Left renal cortex interstitium (tissue), 4 donors: ENCODE measurements at places on chromosomes 2 and 18.

- DNase-seq, result no peak
These were observed 304.0 kb downstream of the LNPK start for GRCh38 chr2:175698061-175698460.

DNA sequence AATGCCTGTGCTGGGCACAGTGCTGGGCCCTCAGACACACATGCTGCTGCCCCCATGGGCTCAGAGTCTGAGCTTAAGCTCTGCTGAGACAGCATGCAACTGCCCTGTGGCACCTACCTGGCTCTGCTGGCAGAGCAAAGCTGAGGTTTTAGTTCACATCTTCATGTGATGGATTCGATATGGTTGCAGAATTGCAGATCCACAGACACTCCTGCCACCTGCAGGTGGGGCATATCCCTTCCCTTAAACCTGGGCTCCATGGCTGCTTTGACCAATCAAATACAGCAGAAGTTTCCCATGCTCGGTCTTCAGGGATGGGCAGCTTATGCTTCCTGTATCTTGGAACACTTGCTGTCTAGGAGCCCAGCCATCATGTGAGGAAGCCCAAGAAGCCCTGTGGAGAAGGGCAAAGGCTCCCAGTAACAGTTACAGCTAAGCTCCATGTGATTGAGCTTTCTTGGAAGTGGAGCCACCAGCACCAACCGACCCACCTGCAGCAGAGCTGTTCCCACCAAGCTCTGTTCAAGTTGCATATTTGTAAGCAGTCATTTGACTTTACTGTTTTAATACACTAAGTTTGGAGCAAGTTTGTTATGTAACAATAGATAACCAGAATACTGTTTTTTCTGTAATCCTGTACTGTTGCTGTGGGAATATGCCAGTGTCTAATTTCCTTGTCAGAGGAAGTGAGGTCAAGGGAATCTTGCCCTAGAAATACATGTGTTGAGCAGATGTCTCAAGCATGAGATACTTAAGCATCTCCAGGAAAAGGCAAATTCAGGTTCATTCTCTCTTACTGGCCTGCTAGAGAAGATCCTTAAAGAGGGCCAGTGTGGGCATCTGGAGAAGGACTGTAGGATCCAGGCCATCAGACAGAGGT lies 79.3 kb downstream of the SH3RF3 start:
- no peak for DNase-seq

DNA sequence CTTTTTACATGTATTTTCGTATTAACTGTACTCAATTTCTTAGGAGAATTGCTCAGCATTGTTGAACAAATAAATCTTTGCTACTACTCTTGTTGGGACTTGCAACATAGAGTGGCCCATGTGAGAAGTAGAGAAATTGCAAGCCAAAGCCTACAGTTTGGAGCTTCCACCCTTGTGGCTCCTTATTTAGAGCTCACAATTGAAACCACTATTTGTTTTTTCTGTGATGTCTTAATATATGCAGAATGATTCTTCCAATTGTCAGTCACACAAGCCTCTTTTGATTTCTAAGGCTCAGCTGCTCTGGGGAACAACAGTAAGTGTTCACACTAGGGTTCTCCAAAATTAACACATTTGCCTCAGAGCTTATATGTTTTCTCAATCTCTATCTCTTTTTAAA lies 60.2 kb upstream of the GALNT13 start:
- DNase-seq, result no peak

DNA sequence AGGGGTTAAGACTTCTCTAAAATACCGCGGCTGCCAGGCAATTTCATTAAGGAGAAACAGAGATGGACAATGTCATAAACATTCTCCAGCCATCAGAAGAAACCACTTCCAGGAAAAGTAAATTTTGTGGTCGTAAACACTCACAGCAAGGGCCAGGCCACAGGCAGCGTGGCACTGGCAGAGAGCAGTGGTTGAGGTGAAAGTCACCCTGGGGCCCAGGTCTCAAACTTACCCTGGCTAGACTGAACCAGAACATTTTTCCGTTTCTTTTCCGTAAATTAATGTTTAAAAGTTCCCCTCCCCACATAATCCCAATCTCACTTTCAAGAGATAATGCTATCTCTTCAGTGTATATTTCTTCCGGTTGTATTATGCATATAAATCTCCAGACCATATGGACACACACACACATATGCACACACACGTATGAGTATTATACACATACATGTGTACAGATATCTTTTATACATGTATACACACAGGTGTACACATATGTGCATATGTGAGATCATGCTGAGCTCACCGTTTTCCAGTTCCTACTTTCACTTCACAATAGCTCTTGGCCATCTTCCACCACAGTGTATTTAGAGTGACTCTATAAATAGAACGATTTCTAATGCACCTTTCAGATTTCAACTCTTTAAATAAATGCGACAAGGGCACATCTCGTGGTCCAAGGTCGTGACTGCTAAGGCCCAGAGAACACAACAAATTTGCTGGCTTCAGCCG lies 90.1 kb downstream of the MALT1 start:
- no peak for DNase-seq

- DNase-seq, result no peak
These were observed 6.3 kb downstream of the LOXHD1 start for GRCh38 chr18:46650681-46651080.

DNA sequence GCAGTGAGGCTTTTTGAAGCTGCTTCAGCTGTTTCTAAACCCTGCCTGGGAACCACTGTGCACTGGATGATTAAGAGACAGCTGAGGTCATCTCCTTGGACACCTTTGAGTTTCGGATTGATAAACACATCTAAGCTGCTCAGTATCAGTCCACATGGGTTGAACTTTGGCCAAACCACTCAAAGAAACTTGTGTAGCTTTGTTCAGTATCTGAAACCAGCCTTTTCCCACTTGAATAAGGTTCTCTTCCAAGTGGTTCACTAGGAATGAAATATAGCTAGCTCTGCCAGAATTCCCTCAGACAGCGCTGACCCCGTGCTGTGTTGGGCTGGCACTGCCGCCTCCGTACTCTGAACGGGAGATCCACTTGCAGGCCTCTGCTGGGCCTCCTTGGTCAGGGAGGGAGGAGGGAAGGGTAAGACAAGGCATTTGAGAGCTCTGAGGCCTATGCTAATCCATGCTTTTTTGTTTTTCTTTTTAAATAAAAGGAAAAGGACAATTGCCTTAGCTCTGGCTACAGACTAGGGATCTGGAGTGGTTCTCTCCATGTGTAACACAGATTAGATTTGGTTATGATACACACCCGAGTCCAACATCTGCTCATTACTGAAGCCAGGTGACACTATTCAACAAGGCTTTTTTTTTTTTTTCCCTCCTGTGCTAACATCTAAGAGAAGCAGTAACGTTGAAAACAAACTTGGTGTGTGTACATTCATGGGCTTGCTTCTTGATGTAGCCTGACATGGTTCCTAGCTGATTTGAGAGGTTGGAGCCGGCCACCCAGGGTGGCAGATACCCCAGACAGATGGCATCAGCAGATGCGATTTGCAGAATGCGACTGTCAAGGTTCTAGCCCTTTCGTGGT lies 67.7 kb downstream of the NCK2 start:
- no peak for DNase-seq

DNA sequence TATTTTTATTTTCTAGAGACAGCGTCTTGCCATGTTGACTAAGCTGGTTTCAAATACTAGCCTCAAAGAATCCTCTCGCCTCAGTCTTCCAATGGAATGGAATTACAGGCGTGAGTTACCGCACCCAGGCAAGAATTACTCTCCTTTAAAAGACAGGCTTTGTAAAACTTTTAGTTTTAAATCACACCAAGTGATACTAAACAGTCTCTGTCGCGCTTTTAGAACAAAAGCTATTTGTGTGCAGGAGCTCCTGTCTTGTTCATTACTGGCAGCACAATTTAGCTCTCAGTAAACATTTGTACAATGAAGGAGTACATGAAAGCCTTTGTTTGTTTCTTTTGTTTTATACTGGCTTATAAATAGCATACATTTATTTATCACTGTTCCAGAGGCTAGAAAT lies 1719.2 kb upstream of the PIK3C3 start:
- no peak for DNase-seq

DNA sequence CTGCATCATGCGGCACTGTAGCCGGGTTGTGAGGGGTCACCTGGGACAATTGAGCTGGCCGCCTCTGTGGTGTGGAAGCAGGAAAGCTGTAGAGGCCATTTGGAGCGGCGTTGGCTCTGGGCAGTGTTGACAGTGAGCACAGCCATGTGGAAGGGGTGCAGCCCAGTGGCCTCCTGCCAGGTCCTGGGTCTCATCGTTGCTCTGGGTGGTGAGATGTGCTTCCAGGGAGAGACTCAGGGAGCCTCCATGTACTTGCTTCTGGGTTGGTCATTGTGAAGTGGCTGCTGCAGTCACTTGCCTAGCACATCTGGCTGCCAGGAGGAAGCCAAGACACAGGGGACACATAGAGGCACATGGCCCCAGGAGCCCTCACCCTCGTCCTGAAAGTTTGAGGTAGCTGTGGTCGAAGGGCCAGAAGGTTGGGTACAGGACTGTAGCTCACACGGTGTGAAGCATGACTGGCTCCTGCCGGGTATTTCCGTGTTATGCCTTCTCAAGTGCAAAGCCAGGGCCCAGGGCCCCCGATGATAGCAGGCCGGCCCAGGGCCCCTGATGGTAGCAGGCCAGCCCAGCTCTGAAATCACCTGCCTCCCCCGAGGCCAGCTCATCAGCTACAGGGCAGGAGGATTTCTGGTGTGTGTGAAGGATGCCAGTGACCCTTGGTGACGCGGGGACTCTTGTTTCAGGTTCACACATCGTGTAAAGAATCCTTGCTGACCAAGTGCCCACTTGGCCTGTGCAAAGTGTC lies 82.6 kb downstream of the DGKD start:
- no peak for DNase-seq

DNA sequence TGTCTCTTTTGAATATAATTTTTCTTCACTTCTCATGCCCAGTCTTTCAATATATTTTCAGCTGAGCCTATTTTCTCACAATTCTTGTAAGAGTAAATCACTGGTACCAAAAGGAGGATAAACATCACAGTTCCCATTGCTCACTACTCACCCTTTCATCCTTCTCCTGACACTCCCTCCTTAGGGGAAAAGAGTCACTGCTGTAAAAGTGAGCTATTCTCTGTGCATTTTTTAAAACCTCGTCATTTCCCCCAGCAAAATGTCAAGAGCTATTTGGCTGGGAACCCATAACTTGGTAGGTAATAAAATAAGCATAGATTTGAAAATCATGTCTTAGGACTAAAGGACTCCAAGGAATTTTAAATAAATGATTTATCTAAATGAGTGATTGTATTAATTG lies 340.1 kb upstream of the GYPC start:
- no peak for DNase-seq

GRCh38 chr2:133026536-133027177 lies 356.7 kb upstream of the LYPD1 start:
- DNase-seq, result peak; percentile 15

- DNase-seq, result no peak
These were observed at the start of gene OTX1 for GRCh38 chr2:63050334-63051041. Gene OTX1 (plus strand): TSS chr2:63050830. CDS start chr2:63052991, 2,161 bp downstream.

- DNase-seq, result no peak
These were observed at the start of gene SATB2 for GRCh38 chr2:199457147-199458008. Gene SATB2 (minus strand): TSS chr2:199457939. CDS start chr2:199456037, 1,902 bp downstream.

DNA sequence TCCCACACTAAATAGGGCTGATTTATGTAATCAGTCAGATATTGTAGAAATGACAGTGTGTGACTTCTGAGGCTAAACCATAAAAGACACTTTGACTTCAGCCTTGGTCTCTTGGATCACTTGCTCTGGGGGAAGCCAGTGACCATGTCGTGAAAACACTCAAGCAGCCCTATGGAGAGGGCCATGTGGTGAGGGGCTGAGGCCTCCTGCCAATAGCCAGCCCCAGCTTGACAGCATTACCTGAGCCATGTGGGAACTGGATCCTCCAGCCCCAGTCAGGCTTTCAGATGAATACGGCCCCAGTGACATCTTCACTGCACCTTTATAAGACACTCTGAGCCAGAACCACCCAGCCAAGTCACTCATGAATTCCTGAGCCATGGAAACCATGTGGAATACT lies 20.8 kb downstream of the TNS1 start:
- no peak for DNase-seq

DNA sequence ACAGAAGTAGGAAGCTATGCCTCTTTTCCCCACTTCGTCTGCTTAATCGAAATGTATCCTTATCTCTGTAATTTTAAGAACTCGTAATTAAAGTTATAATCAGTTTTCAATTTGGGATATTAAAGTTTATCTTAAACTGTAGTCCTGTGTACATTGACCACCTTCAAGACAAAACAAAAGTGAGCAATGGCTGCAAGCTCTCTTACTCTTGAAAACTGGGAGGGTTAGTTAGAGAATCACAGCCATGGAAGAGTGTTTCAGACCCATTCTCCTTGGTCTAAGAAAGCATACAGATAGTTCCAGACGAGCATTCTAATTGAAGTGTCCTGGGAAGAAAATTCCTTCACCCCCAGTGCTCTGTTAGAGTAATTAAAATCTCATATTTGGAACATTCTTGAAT lies 2.0 kb downstream of the KCMF1 start:
- no peak for DNase-seq

GRCh38 chr2:6309415-6310255 lies 556.1 kb downstream of the CMPK2 start:
- DNase-seq, result no peak

DNA sequence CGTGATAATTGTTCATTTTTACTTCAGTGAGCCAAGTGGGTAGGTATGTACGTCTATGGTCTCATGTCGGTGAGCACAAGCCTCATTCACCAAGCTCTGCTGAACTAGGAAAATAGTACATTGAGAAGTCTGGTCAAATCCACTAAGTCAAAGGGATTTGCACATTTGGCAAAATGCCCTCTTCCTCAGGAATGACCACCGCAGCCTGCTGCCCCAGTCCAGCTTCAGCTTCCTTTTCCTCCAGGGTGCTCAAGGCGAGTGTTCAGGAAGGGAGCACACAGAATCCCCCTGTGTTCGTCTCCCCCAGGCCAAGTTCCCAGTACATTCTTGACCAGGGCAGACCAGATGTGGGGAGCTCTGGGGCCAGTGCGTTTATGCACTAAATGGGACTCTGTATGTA lies 23.0 kb downstream of the TCF7L1 start:
- DNase-seq, result no peak

GRCh38 chr2:192128655-192129054 lies 66.1 kb downstream of the TMEFF2 start:
- DNase-seq, result no peak

- DNase-seq, result no peak
These were observed 3.3 kb upstream of the CNDP1 start for GRCh38 chr18:74531043-74531442.

GRCh38 chr2:241901018-241901380 lies 31.5 kb downstream of the RTP5 start:
- DNase-seq, result no peak

- no peak for DNase-seq
These were observed 20.7 kb upstream of the NT5C1B start for GRCh38 chr2:18610090-18610489.

- no peak for DNase-seq
These were observed 14.7 kb downstream of the CUL3 start for GRCh38 chr2:224570328-224570993.

DNA sequence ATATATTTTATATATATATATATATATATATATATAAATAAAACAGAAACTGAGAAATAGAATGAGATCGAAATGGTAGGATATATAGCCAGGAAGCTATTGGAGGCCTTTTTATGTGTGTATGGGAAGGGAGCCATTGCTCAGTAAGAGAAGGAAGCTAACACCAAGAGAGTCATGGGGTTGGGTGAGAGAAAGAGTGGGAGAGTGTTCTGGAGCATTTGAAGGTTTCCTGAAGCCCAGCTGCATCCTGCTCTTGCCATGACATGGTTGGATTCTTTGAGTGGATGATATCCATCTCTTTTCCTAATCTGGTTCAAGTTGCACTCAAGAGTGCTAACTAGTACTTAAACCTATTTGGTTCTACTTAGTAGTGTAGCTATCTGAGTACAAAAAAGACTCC lies 282.3 kb downstream of the DYSF start:
- DNase-seq, result no peak
